GM04503 (cell line): ENCODE measurements at places on chromosomes 6 and 20.

DNA sequence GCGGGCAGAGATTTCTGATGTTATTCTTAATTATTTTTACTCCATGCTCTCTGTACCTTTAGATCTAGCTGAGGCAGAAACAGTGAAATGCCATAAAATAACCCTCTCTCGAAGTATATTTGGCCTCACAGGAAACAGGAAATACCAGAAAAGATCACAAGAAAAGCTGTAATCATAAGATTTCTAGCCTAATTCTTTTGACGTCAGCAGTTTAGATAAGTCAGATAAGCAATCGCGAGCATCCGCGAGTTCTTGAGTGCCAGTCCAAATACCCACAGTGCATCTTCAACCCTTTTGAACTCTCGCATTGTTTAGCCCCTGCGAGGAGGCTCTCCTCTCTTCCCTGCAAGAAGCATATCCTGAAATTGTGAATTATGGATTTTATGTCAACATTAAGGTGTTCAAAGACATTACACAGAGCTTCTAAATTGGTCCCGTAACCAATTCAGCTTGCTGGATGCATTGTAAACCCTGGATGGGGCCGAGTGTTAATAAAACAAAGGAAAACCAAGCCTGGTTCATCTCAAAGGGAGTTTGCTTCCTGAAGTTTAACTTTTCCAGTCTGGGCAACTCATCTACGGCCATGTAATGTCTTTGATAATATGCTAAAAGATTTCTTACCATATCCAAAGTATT is 198.9 kb downstream of the MTFR2 start:
- no peak for DNase-seq

DNA sequence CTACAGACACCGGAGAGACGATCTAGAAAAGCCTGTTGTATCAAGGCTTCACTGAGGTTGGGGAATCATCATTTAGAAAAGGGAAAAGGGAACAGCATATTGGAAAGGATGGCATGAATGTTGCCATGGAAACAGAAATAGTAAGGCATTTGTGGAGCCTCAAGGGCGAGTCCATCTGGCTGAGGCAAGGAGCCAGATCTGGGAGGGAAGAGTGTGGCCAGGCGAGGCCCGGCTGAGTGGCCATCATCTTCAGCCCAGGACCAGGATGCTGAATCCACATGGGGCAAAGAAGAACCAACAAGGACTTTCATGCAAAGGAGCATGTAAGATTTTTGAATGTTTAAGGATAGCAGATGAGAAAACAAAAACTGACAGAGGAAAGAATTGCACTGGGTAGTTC is 85.8 kb downstream of the MAP3K5 start:
- DNase-seq = no peak

- DNase-seq = no peak
These were observed 7.7 kb upstream of the SLC35A1 start for GRCh38 chr6:87465051-87465450.

GRCh38 chr6:35411066-35411465 is 41.1 kb upstream of the FANCE start:
- no peak for DNase-seq

DNA sequence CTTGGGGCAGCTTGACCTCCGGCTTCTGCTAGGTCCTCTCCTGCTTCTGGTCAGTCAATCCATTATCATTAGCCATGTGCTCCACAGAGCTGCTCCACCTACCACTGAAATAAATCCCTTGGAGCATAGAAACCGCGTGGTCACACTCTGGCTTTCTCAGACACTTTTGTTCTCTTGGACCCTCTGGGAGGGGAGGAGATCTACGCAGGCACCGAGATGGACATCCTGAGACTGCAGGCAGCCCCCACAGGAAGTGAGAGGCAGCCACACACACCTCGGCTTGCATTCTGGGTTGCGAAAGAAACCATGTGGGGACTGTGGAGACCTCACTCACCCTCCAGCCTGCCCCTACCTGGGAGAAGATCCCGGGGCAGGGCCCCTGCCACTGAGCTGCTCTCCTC is 79.5 kb downstream of the FYN start:
- DNase-seq = no peak

DNA sequence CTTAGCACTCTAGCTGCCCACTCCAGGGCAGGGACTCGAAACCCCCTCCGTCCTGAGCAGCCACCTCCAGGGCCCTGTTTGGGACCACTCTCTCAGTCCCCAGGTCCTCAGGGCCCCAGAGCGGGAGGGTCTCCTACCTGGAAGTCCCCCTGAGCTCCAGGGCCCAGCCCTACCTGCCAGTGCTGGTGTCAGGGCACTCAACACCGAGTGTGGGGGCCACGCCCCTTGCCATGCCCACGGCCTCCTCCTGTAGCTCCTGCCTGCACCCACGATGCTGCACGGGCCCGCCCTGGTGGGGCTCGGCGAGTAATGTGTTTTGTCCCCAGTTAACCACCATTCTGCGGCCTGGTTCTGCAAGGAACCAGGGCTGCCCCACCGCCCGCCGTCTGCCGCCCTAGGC is 21.5 kb downstream of the SPDEF start:
- DNase-seq = no peak

GRCh38 chr20:63178889-63179686 is 36.8 kb downstream of the YTHDF1 start:
- DNase-seq = no peak

DNA sequence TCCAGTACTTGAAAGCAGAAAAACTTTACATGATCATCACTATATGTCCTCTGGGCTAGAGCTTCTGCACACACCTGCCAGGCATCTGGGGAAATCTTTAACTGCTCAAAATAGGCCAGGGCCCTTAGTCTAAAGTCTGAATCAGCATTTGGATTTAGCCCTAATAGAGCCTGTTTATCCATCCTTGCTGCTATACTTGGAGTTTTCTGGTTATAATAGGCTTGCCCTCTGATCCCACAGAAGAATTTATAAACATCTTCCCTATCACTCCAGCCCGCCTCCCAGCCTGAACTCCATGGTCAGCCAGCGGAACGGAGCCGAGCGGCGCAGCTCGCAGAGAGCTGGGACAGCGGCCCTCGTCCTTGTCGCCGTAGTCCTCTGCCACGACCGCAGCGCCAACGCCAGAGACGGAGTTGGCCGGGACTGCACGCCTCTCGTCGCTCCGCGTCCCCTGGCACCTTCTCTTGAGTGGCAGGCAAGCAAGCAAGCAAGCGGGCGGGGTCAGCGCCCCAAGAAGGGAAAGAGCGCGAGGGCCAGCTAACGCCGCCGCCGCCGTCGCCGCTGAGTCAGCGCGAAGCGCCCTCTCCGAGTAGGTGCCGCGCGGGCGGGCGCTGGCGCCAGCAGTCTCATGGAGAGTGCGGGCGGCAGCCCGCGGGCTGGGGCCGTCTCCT is 25.4 kb upstream of the ASIP start:
- peak; percentile 23 for DNase-seq

GRCh38 chr6:105816847-105817246 is 269.3 kb upstream of the PRDM1 start:
- no peak for DNase-seq

DNA sequence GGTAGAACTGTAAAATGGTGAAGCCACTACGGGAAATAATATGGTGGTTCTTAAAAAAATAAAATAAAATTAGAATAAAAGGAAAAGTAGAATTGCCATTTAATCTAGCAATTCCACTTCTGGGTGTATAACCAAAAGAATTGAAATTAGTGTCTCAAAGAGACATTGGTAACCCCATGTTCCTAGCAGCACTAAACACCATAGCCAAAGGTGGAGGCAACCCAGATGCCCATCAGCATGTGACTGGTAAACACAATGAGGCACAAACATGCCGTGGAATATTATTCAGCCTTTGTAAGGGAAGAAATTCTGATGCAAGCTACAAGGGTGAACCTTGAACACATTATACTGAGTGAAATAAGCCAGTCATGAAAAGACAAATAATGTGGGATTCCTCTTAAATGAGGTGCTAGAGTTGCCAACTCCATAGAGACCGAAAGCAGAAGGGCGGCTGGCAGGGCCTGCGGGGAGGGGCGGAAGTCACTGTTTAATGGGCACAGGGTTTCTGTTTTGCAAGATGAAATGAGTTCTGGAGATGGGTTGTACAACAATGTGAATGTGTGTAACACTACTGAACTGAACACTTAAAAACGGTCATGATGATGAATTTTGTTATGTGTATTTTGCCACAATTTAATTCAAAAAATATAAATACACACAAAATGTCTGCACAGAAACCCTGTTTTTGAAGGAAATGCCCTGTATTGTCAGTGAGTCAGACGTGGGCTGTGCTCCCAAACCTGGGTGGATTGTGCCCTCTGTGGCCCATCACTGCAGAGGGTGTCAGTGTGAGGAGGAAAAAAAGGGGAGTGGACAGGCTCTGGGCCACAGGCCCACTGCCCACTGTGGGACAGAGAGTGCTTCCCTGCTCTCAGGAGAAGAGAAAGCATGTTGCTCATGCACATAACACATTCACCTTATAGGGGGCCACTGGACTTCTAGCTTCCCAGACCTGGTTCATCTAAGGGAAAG is 49.6 kb upstream of the CD93 start:
- DNase-seq = no peak
